Sciatic nerve (tissue), 2 donors: ENCODE measurements at places on chromosomes 1 and 21. TPM values are rescaled to one million over a fixed set of nuclear protein-coding genes. Genes with fewer than 3 reads are reported as not detected.
A peak's percentile ranks its signal among the peaks of the same experiment; 100 is the strongest.

DNA sequence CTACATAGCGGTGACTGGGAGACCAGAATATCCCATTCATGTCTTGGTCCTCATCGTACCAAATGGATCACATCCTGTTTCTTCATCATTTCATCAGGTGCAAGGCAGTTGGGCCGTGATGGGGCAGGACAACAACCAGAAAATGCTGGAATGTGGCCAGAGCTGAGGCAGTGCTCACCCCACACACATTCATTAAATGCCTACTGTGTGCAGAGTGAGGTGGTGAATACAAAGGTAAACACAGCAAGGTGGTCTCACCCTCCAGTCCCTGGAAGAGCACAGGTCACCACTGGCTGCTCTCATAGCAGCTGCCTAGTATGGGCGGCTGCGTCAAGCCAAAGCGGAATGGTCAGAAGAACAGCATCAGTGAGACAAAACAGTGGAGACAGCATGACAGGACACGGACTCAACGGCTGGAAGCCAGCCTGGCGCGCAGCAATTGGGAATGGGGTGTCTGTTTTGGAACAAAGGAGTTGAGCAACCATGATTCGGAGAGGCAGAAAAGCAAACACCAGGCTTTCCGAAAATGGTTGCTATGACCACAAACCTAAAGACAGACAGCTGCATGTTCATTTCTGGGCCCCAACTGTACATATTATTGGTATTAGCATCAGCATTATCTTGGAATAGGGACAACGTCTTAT is 5.6 kb upstream of the ADAMTSL4 start:
- DNase-seq: no peak

Gene SLC26A9
- total RNA-seq: not detected

DNA sequence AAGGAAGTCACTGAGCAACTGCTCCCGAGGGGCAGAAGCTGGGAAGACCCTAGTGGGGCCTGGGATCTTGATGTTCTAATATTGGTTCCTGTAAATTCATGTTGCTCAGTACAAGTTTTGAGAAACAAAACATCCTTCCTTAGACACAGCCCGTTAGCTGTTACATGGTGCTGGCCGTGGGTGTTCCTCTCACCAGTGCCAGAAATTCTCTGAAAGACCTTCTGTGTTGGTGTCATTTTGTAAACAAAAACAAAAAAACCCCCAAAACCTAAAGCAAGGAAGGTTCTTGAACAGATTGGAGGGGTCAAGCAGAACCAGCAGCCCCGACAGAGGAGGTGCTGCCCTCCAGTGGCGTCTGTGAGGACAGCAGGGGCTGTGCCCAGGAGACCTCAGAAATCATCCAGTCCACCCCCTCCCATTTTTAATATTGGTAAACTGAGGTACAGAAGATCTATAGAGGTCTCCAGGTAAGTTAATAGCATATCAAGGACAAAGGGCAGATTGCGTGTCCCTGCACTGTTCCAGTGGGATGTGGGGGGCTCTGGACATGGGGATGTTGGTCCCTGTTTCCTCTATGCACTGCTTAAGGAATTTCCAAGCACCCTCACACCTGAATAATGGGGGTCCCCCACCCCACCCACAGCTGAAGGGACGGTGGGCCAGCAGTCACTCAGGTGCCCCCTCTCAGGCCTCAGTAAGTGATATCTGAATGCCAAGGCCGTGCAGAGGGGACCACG is 38.2 kb downstream of the SLC2A7 start:
- peak; percentile 86 for DNase-seq

- no peak for DNase-seq
Observed at GRCh38 chr1:112744009-112744578, 29.0 kb upstream of the PPM1J start.

GRCh38 chr1:109739738-109740614 is 862 bp downstream of the GSTM3 start:
- DNase-seq: peak; percentile 91

DNA sequence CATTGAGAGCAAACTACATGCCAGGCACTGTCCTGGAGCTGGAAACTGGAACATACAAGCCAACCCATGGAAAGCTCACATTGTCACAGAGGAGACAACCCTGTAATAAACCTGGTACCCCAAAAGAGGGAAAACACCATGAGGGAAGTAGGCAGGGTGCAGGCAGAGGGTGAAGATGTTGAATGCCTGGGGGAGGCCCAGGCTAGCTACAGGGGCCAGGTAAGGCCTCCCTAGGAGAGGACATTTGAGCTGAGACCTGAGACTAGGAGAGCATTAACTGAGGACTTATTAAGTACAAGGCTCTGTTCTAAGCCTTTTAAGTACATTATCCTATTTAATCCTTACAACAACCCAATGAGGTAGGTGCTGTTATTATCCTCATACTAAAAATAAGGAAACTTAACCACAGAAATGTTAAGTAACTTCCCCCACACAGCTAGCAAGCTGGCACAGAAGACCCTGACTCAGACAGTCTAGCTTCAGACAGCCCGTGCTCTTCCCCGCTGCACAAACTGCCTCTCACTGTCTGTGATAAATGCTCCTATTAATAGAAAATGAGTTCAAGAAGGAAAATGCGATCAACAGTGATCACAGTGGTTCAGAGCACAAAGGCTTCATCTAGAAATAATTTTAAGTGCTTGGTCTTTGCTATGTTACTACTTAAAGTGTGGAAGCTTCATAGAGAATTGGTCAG is 41.8 kb downstream of the ZNF281 start:
- no peak for DNase-seq

- DNase-seq: no peak
Observed at GRCh38 chr1:200306944-200307754, 102.7 kb downstream of the ZNF281 start.

GRCh38 chr1:81410941-81411340 is 389.8 kb upstream of the ADGRL2 start:
- DNase-seq: no peak

Gene IGSF3
- total RNA-seq: 2.5 TPM

DNA sequence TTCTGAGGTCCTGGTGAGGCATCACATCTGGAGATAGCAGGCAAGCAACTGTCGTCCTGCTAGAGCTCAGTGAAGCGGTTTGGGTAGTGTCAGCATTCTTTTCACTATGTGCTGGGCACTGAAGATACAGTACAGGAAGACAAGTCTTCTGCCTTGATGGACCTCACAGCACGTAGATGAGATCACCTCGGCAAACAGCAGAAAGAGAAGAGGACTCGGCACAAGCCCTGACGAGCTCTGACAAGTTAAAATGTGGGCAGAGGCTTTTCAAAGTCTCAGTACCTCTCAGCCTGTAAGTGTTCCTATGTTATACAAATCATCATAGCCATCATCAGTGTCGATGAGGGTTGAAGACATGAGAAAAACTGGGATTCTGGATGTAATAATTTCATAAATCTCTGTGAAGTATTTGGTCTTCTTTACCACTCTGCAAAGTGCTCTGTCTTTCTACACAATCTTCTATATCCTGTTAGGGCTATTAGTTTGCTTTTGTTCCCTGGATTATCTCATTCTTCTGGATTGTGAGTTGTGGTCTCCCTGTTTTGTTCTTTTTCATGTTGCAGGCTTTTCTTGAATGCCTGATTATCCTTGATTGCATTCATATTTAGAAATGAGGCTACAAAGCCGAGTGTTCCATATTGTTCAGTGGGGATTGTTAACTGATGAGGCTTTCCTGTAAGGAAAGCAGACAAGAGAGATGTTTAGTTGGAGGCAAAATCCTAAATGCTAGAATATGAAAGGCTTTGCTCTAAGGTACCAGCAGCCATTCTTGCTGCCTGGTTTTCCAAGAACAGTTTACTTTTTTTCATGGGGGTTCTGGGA is 24.2 kb downstream of the MAEL start:
- no peak for DNase-seq

GRCh38 chr21:15326032-15326867 is 261.4 kb upstream of the NRIP1 start:
- DNase-seq: no peak

DNA sequence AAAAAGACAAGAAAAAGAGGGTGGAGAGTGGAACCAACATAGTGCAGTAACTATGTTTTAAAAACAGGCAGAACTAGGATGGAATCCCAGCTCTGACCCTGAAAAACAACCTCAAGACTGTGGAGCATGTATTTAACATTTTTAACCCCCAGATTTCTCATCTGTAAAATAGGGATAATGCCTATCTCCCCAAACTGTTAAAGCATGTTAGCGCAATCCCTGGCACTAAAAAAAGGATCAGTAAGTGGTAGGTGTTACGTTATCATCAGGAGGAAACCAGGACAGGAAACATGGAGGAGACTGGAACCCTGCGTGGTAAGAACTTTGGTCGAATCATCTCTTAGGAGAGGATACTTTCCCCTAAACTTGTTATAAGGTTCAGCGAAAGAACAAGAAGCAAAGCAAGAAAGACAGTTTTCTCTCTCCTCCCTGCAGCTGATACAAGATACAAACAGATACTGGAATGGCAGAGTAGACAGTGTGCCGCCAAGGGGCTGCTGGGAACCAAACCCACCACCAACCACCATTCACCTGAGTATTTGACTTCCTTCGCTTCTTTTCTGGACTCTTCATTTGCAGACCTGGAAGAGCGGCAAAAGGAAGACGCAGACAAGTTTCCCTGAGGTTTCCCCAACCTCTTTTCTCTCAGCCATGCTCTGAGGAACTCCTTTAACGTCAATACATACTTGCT is 991 bp downstream of the PYGO2 start:
- DNase-seq: no peak

Gene CELA3A
- 2.9 TPM for total RNA-seq

- DNase-seq: no peak
Observed at GRCh38 chr1:156153362-156153761, at the start of gene SEMA4A. Gene SEMA4A (plus strand): TSS chr1:156153585. CDS start chr1:156154579, 994 bp downstream.

GRCh38 chr1:178411756-178412399 is 84.9 kb downstream of the CLEC20A start:
- no peak for DNase-seq

Gene ETV3L
- total RNA-seq: not detected

- no peak for DNase-seq
Observed at GRCh38 chr21:31905503-31906451, 33.0 kb downstream of the HUNK start.

- DNase-seq: no peak
Observed at GRCh38 chr1:197614916-197615692, 160.2 kb downstream of the DENND1B start.

DNA sequence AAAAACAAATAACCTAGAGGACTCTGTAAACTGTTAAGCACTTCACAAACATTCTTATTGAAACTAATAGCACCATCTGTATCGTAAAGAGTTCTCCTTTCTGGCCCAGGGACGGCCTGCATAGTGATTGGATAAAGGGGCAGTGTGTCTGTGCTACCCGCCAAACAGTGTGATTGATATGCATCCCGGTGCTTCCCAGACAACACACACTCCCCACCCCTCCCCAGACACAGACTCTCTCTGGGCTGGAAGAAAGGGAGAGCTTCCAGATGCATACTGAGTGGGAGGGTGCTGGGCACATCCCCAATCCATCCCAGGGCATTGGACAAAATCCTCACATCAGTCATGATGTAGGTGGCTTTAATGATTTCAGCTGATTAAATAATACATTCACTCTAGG is 3.7 kb downstream of the HSD11B1 start:
- no peak for DNase-seq

GRCh38 chr1:187871177-187871845 is 1042.6 kb downstream of the PLA2G4A start:
- no peak for DNase-seq

- DNase-seq: no peak
Observed at GRCh38 chr21:21508859-21509258, 510.6 kb downstream of the NCAM2 start.

- DNase-seq: no peak
Observed at GRCh38 chr1:167022384-167022783, 33.3 kb downstream of the MAEL start.

Gene DCST1
- total RNA-seq: 0.31 TPM

GRCh38 chr1:245085508-245086095 is 69.2 kb upstream of the KIF26B start:
- no peak for DNase-seq

DNA sequence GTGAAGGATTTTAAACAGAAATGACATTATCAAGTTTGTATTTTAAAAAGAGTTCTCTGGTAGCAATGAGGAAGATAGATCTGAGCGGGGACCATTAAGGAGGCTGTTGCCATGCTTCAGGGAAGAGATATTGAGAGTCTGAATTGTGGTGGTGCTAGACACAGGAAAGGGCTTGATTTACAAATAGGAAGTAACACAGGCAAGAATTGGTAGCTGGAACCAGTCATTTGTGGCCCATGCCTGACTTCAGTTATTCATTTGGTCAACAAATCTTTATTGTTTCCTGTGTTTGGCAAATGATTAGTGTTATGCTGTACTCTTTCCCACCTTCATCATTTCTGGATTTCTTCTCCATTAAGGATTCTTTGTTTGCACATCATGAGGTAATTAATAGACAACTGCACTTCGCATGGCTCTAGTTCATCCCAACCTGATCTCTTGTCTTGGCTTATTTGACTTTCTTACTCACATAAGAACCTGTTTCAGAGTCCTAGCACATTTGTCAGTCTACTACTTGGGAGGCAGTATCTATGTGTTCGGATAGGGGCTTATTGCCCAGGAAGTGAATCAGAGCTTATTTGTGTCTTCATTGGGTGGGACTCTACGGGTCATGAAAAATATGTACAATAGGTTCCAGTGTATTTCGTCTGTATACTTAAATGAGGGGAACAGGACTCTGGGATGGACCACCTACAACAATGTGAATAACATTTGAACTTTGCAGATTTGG is 32.3 kb downstream of the EEIG2 start:
- no peak for DNase-seq

Gene THEM5
- total RNA-seq: not detected

Gene ZBTB8B
- total RNA-seq: 0.04 TPM

GRCh38 chr1:52571783-52572182 is 18.9 kb upstream of the TUT4 start:
- no peak for DNase-seq

Gene SPRR1B
- total RNA-seq: not detected

GRCh38 chr1:159915571-159916241 is 9.6 kb downstream of the TAGLN2 start:
- no peak for DNase-seq

Gene OR2L3
- 0.13 TPM for total RNA-seq

DNA sequence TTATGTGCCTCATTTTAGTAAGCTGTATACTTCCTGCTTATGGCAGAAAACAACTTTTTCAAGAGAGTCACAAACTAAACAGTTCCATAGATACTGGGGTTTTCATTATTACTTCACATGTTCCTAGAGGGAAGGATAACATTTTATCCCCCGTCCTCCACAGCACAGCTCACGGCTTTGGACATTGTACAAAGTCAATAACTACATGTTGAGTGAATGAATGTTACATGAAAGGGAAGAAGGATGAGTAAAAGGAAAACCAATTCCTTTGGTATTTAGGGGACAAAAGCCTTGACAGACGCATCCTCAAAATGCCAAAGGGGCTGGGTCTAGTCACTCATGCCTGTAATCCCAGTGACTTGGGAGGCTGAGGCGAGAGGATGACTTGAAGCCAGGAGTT is 14.8 kb downstream of the PI4KB start:
- no peak for DNase-seq

Gene PRAMEF9
- not detected for total RNA-seq

DNA sequence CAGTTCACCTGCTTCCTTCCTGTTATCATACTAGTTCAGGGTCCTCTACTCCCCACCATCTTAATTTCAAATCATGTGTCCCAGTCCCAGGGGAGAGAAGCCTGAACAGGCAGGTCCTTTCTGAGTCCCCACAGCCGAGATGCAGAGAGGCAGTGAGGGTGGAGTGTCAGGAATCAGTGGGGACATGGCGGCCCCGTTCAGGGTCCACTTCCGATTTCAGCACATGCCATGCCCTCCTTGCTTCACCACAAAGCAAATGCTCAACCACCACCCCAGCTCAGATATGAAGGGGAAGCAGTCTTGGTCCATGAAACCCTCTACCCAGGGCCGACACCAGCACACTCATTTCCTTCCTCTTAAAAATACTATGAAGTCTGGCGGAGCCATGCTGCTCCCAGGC is 5.2 kb upstream of the SEMA4A start:
- DNase-seq: no peak
